ENCODE measurements at places on chromosomes 11 and 22.
A peak's percentile ranks its signal among the peaks of the same experiment; 100 is the strongest.

- DNase-seq: no peak
These were observed 7.4 kb downstream of the PEX26 start for GRCh38 chr22:18085188-18085587.

GRCh38 chr11:34585735-34586487 is 35.0 kb upstream of the EHF start:
- no peak for DNase-seq

DNA sequence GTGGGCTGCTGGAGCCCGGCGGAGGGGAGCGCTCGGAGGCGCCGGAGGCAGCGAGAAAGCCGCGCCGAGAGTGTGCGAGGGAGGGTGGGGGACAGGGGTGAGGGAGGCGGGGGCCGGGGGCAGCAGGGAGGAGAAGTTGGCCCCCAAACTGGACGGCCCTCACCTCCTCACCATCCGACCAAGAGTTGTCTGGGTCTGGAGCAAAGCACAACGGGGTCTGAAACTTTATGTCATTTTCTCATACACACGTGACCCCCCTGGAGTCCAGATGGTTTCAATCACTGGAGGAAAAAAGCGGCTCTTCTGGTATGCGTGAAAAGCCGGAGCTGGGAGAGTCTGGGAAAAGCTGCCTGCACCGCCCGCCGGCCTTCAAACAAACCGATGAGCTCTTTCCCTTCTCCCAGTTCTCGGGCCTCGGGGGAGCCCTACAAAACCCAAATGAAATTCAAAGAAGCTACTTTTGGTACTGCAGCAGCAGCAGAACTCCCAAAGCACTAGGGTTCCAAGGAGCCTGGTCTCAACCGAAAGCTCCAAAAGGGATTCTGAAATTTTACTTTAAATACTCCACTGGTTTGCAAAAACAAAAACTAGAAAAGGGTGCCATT is 39.7 kb upstream of the AKIP1 start:
- DNase-seq: no peak

GRCh38 chr11:47960015-47960414 is 20.3 kb upstream of the PTPRJ start:
- DNase-seq: no peak

GRCh38 chr11:5625281-5625680 is 480 bp downstream of the TRIM34 start:
- no peak for DNase-seq

DNA sequence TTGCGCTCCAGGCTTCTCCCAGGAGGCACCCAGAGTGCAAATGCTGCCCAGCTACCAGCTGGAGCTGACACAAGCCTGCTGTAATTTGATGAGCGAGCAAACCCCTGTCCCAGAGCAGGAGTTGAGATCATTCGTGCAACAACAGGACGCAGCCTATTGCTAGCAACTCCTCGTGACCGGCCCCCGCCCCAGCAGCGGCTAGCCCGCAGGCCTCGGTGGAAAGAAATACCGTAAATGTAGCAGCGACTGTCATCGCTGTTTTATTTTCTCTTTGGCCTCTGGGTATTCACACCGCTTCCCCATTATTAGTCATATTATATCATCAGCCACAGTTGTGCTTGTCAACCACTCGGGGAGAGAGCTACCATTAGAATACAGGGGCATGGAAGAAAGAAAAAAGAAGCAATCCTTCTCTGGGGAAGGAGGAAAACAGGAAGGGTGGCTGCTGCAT is 59.2 kb upstream of the ATXN10 start:
- DNase-seq: peak; percentile 61

DNA sequence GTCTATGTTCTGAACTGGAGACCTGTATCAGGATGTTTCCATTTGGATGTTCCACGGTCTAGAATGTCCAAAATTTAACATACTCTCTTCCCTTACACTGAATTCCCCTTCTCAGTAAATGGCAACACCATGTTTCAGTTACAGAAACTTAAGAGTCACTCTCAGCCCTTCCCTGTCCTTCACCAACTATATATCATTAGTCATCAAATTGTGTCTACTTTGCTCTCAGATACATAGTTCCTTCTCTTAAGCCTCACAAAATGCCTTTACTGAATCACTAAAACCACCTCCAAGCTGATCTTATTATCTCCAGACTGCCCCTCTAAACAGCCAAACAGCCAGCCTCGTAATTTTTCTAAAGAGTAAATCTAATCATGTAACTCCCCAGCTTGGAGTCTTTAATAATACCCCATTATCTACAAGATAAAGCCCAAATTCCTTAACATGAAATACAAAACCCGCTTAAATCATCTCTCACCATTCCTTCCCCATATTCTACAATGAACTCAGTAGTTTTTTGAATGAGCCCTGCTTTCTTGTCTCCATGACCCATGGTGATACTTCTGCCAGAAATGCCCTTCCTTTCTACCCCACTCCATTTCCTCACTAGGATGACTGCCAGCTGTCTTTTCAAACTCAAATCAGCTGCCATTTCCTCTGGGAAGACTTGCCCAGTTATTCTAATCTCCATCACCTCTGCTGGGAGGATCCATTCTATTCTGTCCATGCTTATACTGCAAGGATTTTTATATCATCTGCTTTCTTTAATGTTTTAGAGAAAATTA is 102.7 kb upstream of the ARHGAP42 start:
- no peak for DNase-seq

DNA sequence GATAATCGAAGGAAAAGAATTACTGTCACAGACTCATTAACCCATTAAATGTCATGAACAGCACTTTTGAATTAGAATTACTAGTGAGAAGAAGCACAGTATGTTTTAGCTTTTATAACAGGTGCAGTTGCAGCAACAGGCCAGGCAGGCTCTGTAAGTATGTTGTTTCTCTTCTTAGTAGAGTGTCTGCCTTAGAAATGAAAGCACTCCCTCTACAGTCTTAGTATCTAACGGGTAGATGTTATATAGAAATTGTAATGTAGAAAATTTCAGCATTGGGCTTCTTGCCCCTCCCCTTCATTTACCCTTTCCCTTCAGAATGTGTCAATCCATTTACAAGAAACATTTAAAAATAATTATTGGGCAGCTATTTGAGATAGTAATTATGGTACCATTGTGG is 87.4 kb downstream of the HIPK3 start:
- DNase-seq: no peak

- no peak for DNase-seq
These were observed 510.6 kb downstream of the NTM start for GRCh38 chr11:131880976-131881375.

DNA sequence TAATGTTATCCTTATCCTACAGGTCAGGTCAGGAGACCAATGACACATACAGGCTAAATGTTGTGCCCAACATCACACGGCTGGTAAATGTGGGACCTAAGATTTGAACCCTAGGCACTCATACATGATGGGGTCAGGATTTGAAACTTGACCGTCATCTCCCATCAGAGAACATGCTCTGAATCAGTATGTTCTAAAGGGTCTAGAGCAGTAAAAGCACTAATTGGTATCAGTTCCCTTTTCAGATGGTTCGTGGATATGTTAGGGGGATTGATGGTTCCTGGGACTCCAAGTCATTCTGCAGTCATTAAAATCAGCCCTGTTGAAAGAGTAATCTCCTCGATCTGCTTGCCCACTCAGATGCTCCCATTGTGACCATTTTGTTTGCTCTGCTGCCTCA is 65.5 kb downstream of the BMAL1 start:
- DNase-seq: no peak

GRCh38 chr11:79026803-79027445 is 413.9 kb downstream of the TENM4 start:
- DNase-seq: no peak

- DNase-seq: no peak
These were observed 18.8 kb downstream of the PRPF19 start for GRCh38 chr11:60887556-60887955.

DNA sequence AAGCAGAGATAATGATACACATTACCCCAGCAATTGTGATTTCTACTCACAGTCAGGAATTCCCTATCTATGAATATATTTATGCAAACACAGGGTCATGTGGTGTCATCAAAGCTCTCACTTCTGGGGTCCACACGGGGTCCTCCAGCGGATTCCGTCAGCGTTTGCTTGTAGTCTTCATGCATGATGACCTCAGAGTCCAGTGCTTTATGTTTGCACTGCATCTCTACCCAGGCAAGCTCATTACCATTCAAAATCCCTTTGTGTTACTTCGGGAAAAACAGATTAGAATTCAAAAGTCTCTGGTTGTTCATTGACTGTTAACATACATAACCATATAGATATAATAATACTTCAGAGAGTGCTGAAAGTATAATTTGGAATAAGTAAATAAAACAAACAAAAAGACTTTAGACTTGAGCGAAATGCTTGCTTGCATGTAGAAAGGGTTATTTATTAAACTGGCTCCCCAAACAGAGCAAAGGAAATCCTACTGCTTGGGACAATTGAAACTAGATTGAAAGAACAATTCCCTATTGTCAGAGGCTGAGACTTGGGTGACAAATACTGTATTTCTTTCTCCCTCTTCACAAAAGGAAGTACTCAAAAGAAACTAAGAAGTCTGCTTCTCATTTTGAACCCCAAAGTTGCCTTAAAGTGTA is 423.1 kb downstream of the ETS1 start:
- no peak for DNase-seq

GRCh38 chr11:76239483-76240160 is 33.3 kb upstream of the WNT11 start:
- DNase-seq: no peak

DNA sequence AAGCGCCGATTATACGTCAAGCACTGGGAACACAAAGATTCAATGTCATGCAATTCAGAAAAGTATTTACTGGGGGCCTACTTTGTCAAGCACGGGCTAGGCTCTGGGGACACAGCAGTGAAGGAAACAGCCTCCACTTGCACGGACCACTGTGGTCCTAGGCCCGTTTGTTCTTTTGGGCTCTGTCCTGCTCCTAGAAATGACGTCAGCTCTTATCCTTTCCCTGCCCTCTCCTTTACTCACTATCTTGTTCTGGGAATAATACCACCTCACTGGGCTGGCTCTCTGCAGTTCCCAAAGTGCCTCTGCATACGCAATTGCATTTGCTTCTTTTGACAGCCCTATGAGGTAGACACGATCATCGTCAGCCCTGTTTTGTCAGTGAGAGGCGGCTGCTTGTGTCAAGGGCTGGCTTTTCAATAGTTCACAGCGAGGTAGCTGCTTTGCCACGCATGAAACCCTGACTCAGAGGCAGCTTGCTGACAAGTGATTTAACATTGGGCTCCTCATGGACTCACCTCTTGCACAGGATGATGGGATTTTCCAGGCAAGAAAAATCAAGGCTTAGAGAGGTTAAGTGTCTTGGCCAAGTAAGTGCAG is 22.9 kb upstream of the IGSF22 start:
- DNase-seq: no peak

DNA sequence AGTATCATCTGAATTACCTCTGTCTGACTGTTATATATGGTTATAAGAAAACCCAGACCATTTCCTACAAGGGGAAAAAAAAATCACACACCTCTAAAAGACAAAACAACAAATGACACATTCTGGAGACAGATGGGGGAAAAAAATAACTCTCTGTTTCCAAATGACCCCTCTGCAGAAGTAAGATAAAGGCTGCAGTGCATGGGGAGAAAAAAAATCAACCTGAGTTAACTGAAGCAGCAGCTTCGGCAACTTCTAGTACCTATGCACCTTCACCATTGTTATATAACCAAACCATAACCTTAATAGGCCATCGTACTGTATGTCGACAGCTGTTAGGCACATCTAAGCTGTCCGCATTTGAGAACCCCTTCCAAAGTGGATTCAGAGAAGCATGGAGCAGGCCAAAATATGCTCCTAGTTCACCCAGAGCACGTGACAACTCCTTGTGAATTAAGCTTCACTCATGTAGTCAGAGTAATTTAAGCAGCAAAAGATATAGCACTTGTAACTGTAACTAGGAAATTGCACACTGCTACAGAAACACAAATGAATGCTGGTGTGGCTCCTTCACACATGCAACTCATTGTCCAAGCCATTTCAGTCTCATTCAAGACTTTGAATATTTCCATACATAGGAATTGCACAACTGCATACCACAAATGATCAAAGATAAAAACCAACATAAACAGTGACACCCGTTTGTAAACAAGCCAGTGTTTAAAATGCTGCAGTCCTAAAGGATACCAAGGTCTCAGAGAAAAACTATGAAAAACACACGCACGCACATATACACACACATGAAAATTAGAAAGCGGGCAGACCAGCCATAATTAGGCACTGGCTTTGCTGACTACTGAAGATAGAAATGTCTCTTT is 2.7 kb downstream of the SIK3 start:
- DNase-seq: no peak

- DNase-seq: no peak
These were observed 22.4 kb upstream of the MPPED2 start for GRCh38 chr11:30608534-30608933.

DNA sequence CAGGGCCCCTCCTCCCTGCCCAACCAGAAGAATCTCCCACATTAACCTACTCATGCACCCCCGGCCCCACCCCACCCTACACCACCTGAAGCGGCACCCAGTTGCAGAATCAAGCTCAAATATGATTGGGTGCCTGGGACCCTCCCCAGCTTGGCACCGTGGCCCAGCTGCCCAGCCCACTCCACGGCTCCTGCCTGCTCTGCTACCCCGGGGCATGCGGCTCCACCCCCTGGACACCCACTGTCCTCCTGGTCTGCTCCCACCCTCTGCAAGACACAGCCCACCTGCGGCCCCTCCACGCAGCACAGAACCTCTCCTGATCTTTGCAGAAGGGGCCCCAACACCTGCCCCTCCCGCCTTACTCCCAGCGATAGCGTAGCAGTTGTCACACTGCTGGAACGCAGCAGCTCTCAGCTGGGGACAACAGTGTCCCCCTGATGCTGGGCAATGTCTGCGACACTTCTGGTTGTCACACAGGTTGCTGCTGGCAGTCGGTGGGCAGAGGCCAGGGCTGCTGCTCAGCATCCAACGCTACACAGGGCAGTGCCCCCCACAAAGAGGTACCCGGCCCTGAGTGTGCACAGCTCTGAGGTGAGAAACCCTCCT is 32.0 kb upstream of the TESMIN start:
- DNase-seq: no peak

- no peak for DNase-seq
These were observed 42.6 kb upstream of the EED start for GRCh38 chr11:86202013-86202336.

DNA sequence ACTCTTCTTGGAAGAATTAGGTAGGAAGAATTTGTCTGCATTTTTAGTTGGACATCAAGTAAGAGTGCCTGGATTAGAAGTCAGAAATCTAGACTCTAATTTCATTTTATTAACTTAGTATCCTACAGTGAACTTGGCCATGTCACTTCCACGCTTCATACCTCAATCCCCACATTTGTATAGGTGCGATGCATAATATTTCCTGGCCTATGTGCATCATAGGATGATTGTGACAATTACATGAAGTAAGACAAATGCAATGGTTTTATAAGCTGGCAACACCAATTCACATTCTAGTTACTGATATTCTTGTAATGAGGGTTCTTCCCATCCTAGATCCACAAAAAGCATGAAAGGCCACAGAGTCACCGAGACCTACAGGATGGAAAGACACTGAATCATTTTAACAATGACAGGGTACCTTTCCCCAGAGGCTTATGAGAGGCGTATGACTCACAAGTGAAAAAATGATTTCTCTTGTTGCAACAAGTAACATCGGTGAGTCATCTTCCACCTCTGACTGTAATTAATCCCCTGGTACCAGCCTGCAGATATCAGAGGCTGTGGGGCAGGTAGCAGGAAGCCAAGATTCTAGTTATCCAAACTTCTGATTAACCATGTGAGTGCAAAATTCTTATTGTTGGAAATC is 56.0 kb upstream of the OR5AK2 start:
- no peak for DNase-seq

All from activated CD8-positive, alpha-beta memory T cell treated with anti-CD3 and anti-CD28 coated beads, Interleukin-2, amount 50 U/mL, for 48 hours (primary cell).